Thoracic aorta (tissue), 2 donors: ENCODE measurements at places on chromosomes 16 and 17. TPM values are rescaled to one million over a fixed set of nuclear protein-coding genes. Genes with fewer than 3 reads are reported as not detected.

DNA sequence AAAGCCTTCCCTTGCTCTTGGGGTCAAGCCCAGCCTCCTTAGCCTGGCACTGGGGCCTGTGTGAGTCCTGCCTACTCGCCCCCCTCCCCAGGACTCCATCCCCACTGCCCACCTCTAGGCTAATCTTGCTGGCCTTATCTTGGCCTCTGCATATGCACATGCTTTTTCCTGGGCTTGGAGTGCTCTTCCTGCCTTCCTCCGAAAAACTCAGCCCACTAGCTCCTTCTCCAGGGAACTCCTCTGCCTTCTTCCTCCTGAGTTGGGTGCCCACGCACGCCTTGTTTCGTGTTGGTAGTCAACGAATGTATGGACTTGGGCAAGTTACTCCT is 16.5 kb downstream of the TBX2 start:
- H3K27me3 ChIP-seq: peaks cover 5% of the 10 kb centered on the region
- no peak for DNase-seq
- H3K27ac ChIP-seq: peak overlapping the region; percentile 66
- no peaks in the 10 kb centered on the region for H3K4me1 ChIP-seq
- no peak overlapping the region for H3K4me3 ChIP-seq

- no peak overlapping the region for H3K4me3 ChIP-seq
- H3K27ac ChIP-seq: peak overlapping the region; percentile 33
- no peak for DNase-seq
- H3K4me1 ChIP-seq: peaks cover 4% of the 10 kb centered on the region
- H3K27me3 ChIP-seq: peaks cover 82% of the 10 kb centered on the region
Measured at GRCh38 chr17:79803997-79804855, 7.3 kb upstream of the CBX8 start.

- no peak for DNase-seq
- peaks cover 6% of the 10 kb centered on the region for H3K36me3 ChIP-seq
- H3K27ac ChIP-seq: no peak overlapping the region
- H3K27me3 ChIP-seq: no peaks in the 10 kb centered on the region
Measured at GRCh38 chr16:3503523-3503922, 2.7 kb downstream of the CLUAP1 start.

DNA sequence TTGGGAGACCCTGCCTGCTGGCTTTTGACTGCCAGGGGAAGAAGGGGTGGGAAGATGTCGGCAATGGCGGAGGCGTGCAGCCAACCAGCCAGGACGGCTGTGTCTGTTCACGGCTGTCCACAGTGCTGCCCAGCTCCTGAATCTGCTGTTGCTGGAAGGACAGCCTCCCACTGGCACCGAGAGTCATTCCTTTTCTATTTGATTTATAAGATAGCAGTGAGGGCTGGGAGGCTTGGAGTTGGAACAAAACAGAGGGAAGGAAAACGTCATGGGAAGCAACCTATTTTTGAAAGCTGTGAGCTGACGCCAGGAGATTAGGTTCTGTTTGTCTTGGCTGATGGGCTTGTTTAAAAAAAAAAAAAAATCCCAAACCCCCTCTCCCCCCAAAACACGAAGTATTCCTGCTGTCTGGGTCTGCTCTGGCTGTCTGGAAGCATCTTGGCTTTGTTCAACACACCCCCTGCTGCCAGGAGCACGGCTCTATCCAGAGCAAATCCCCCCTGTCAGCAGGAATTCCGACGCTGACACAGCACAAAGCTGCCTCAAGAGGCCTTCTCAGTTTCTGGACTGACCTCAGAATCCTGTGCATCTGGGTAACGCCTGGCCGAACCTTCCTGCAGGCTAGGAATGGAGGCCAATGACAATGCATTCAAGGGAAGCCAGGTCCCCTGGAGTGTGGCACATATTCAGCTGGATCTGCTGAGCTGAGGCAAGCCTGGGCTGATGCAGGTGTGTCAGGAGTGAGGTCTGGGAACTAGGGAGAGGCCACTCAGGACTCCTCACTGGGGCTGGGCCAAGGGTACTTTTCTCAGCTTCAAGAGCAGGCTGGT is 41.0 kb upstream of the SREBF1 start:
- peak; percentile 71 for DNase-seq
- peaks cover 16% of the 10 kb centered on the region for H3K4me1 ChIP-seq
- no peaks in the 10 kb centered on the region for H3K27me3 ChIP-seq

The TANGO6 gene
- total RNA-seq: 55.4 TPM

DNA sequence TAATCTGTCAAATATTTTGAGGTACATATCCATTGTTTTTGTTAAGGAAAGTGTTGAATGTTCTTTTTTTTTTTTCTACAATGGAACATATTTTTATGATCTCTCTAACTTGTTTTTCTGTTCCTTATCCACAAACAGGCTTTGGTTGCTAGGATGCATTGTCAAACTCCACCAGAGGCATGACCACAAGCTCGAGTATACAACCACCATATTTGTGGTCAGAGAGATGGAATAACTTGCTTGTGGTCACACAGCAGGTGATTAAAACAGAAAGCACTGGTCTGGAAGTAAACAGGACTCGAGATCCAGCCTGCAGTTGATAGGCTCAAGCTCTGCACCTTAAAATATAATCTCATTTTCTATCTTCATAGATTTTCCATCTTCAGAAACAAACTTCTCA is 105.8 kb upstream of the ADAMTS18 start:
- no peak overlapping the region for H3K27ac ChIP-seq
- no peaks in the 10 kb centered on the region for H3K36me3 ChIP-seq
- H3K27me3 ChIP-seq: no peaks in the 10 kb centered on the region
- no peaks in the 10 kb centered on the region for H3K4me1 ChIP-seq
- no peak for DNase-seq

GRCh38 chr16:59459806-59460205 is 725.7 kb upstream of the GOT2 start:
- H3K27me3 ChIP-seq: no peaks in the 10 kb centered on the region
- H3K36me3 ChIP-seq: no peaks in the 10 kb centered on the region
- DNase-seq: no peak

The GPR142 gene
- total RNA-seq: not detected

DNA sequence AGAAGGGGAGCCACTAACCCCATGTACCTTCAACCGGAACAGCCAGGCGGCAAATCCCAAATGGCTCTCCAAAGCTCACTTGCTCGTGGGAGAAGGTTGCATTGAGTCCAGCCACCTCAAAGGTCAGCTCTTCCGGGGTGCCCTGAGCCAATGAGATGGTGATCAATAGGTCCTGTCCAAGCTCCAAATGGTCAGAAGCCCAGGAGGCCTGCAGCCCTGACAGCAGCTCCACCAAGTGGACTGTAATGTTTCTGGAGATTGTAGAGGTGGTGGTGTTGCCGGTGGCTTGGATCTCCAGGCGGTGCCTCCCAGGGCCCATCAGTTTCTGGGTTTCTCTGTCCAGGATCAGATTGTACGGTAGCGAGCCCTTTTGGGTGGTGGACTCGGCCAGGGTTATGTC is 39.9 kb upstream of the BCO1 start:
- no peaks in the 10 kb centered on the region for H3K4me1 ChIP-seq
- no peaks in the 10 kb centered on the region for H3K36me3 ChIP-seq
- DNase-seq: no peak
- H3K4me3 ChIP-seq: no peak overlapping the region
